ENCODE measurements at places on chromosomes 5 and 9.

- no peak for DNase-seq
Measured at GRCh38 chr5:126695091-126695490, 81.8 kb upstream of the LMNB1 start.

DNA sequence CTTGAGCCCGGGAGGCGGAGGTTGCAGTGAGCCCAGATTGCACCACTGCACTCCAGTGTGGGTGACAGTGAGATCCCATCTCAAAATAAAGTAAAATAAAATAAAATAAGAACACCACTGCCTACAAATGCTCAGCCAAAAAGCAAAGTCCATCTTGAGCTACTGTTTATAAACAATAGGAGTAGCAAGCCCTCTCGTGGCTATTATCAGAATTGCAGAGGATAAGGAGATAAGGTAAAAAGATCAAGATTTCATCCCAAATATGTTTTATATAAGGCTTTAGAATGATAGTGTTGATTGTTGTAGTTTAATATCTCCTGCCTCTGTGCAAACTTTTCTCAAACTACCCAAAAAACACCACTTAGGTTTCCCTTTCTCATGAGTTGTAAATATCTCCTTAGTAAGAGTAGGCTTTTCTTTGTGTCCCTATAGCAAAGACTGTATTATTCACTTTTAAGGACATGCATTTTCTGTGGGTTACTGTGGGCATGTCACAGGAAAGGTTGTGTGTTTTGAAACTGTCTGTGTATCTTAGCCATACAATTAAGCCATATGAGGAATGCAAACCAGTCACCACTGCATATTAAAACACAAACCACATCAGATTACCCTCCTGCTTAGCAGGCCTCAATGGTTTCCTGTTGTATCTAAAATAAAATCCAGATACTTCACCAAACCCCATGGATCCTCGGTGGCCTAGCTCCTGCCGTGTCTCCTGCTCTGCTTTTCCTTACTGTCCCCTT is 31.8 kb upstream of the CKS2 start:
- DNase-seq, result no peak

- no peak for DNase-seq
Measured at GRCh38 chr5:150302301-150303069, at the start of gene ARSI. ARSI (minus strand) TSS chr5:150302905; CDS start chr5:150302373, 532 bp downstream.

GRCh38 chr9:30201024-30201423 is 2183.4 kb upstream of the ACO1 start:
- DNase-seq, result no peak

GRCh38 chr5:127307868-127308267 is 17.3 kb downstream of the MEGF10 start:
- no peak for DNase-seq

DNA sequence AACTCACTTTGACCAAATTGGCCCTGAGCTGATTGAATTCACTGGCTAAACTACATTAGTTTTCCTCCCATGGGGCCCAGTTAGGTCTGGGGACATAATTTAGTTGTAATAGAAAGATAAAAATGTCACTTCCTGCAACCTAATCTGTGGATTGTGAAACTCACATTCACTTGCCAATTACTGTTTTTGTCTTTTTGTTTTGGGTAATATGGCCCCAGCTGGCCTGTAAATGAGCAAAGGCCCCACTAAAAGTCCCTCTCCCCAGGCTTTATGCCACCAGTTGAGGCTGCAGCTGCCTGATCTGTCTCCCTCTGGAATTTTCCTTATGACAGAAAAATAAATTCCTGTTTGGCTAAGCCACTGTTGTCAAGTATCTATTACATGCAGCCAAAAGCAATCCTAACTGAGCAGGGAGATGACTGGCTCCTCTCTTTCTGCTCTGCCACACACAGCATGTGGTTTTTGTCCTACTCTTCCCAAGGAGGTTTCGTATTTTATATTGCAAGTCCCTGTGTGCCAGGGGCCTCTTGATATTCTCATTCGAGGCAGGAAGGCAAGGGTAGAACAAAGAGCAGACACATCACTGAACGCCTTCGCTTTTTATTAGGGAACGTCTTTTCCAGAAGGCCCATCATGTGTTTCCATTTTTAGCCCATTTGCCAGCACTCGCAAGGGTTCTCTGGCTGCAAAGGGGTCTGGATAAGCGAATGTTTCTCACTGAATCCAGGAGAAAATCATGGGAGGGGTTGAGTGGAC is 24.1 kb upstream of the SLC25A48 start:
- DNase-seq, result no peak

- DNase-seq, result no peak
Measured at GRCh38 chr9:19201899-19202891, 28.3 kb upstream of the DENND4C start.

DNA sequence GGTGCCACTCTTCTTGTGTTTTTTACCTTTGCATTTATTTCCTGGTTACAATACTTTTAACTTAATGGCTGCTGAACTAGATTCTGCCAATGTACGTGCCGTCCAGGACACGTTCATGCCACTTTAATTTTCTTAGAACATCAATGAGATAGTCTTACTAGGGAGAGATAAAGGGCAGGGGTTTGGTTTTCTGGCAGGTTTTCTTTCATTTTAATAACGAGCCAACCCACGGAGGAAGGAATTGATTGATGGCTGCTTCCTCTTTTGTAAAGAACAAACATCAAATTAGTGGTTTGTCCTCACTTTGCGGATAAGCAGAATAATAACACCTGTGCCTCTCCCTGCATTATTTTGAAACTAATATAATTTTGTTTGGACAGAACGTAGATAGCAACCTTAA is 135.7 kb downstream of the DOCK8 start:
- DNase-seq, result no peak

DNA sequence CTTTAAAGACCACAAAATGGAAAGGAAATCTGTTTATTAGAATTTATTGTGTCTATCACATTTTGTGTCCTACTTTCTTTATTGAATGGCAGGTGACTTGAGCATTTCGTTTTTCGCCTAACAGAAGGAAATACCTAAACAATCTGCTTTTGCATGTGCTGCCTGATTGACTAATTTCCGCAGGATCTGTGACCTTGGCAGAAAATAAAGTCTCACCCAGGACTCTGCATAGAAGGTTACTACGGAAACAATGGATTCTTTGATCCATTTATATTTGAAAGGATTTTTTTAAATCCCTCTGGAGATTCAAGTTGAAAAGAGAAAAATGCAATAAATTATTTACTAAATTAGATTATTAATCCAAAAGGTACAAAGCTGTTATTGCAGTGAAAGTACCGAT is 61.0 kb upstream of the CAST start:
- no peak for DNase-seq

DNA sequence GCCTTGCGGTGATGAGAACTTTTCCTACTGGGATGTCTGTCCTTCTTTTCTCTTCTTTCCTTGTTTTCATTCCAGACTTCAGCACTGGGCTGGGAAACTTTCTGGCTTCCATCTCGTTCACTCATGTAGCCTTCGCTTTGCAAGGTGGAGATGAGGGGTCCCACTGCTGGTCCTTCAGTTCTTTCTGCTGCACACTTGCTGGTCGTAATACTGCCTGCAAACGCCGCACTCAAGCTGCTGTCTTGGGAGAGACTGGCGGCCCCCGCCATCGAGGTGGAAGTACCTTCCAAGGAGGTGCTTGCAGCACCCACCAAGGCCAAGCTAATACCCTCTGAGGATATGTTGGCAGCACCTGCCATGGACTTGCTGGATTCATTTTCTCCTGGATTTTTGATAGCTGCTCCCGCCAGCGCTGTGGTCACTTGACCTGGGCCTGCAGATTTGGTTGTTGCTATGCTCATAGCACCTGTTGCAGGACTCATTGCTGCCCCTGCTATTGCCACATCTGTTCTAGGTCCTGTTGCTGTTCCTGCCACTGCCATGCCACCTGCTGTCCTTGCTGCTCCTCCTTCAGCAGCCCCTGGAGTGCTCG is 3.0 kb downstream of the GARIN3 start:
- DNase-seq, result no peak

- DNase-seq, result no peak
Measured at GRCh38 chr5:52043137-52043536, 659.9 kb downstream of the ISL1 start.

DNA sequence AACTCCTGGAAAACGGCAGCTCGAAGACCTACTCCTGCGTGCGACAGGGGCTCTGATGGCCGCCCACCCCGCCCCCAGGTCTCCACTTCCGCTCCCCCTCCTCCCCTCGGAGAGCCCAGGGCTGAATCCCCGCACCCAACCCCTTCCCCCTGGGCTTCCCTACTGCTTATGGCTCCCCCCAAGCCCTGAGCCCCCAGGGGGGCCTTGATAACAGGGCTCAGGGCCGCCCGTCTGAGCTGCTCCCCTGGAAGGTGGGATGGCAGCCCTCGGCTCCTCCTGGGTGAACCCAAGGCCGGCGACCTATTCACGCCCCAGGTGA is 30.4 kb downstream of the GLT6D1 start:
- DNase-seq, result no peak

- no peak for DNase-seq
Measured at GRCh38 chr9:81264516-81264915, 424.8 kb downstream of the TLE1 start.

DNA sequence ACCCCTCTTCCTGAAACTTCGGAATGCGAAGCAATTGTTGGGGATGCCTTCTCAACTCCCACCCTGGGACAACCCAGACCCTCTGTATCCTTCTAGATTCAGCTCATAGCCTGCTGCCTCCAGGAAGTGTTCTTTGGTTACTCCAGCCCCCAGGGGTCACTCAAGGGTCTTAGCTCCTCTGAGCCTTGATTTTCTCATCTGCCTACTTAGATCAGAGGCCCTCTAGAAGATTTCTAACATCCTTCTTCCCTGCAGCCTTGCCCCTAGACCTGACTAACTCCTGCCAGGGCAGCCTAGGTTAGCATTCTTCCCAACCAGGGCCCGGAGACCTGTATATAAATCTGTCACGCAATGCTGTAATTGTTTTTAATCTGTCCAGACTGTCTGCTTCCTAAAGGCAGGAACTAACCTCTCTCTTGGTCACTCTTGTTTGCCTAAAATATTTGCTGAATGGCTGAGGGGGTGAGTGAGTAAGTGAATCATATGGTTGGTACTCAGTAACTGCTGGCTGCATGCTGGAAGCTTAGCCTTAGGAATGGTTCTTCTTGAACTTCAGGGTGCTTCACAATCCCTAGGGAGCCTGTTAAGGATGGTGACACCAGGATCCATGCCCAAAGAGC is 8.2 kb downstream of the GALNT10 start:
- DNase-seq, result no peak

DNA sequence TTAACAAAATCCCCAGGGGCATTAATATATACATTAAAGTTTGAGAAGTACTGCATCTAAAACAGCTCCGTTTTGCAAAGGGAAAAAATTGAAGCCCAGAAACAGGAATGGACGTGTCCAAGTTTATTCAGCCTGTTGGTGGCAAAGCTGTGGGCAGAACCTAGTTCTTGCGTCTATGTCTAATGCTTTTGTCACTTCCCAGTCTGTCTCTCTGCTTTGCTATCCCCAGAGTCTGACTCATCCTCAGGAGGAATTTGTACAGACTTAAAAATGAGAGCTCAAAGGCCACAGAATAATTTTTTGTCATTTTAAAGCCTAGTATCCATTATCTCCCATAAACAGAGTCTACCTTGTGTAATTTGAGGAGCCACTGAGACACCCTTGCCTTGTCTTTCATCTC is 330.9 kb upstream of the GRIA1 start:
- no peak for DNase-seq

DNA sequence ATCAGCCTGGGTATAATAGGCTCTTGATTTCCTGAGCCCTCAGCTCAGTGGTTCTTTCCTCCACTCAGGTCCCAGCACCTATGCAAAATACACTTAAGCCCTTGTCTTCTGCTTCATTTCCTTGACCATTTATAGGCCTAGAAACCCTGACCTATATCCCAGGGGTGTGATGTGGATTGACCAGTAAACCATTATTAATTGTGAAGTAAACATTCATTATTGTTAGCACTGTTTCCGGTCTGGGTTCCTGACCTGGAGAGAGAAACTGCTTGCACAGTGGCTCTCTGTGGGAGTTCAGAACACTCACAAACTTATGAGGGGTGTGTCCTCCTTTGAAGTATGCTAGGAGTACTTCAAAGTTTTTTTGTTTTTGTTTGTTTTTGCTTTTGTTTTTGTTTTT is 19.6 kb upstream of the TOMM5 start:
- DNase-seq, result no peak

DNA sequence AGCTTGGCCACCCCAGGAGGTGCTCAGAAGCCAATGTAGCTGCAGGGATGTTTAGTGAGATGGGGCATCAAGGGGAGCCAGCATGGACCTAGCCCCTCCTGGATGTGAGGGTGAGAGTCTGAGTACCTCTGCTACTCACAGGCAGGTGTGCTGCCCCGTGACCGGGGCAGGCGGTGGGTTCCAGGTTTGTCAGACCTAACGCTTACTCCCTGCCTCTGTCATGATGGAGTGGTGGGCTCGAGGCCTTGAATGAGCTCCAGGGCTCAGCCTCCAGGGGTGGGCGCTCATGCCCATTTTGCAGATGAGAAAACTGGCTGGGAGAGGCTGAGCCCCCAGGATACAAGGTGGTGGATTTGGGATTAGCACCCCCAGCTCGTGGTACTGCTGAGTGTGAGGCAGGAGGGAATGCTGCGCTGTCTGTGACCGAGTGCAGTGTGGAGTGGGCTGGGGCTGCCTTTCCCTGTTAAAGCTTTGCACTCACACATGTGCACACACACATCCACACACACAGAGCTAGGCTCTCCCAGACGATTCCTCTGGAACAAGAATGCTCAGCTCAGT is 1.5 kb downstream of the RXRA start:
- DNase-seq, result no peak

- DNase-seq, result no peak
Measured at GRCh38 chr9:107513464-107514100, 24.0 kb upstream of the KLF4 start.

GRCh38 chr9:131449276-131449675 is 53.4 kb upstream of the POMT1 start:
- DNase-seq, result no peak

GRCh38 chr9:82284758-82285157 is 296.2 kb downstream of the SPATA31D1 start:
- no peak for DNase-seq

DNA sequence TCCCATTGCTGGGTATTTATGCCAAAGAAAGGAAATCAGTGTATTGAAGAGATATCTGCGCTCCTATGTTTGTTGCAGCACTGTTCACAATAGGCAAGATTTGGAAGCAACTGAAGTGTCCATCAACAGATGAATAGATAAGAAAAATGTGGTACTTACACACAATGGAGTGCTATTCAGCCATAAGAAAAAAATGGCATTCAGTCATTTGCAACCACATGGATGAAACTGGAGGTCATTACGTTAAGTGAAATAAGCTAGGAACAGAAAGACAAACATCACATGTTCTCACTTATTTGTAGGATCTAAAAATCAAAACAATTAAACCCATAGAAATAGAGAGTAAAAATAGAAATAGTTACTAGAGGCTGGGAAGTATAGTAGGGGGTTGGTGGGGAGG is 1133.1 kb upstream of the ACO1 start:
- DNase-seq, result no peak

DNA sequence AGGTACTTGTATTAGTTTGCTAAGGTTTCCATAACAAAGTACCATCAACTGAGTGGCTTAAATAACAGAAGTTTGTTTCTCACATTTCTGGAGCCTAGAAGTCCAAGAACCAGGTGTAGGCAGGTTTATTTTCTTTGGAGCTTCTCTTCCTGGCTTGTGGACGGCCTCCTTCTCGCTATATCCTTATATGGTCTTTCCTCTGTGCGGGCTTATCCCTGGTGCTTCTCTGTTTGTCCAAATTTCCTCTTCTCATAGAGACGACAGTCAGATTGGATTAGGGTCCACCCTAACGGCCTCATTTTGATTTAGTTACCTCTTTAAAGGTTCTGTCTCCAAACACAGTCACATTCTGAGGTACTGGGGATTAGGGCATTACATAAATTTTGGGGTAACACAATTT is 88.3 kb downstream of the RMI1 start:
- no peak for DNase-seq

GRCh38 chr9:120619751-120620655 is 40.0 kb upstream of the CDK5RAP2 start:
- peak; percentile 37 for DNase-seq
